T-helper 22 cell (primary cell): ENCODE measurements at places on chromosomes 3 and 15.

GRCh38 chr15:42373274-42373673 lies 14.0 kb downstream of the CAPN3 start:
- DNase-seq = no peak

GRCh38 chr15:80076321-80077318 lies 17.1 kb downstream of the ZFAND6 start:
- no peak for DNase-seq

DNA sequence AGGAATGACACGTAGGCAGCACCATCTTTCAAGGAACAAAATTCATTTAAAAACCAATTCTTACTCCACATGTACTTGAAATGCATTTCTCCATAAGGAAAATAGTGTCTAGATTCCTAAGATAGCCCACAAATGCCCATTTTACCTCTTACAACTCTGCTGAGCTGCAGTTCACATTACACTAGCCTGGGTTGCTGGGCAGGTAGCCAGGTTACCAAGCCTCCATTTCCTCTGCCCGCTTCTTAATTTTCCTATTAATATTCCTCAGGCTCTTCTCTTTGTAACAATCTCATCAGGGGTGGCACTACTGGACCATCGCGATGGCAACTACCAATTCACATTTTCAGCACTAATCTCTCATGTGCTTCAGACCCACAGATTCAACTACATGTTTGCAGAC lies 10.8 kb downstream of the ATP13A3 start:
- no peak for DNase-seq

DNA sequence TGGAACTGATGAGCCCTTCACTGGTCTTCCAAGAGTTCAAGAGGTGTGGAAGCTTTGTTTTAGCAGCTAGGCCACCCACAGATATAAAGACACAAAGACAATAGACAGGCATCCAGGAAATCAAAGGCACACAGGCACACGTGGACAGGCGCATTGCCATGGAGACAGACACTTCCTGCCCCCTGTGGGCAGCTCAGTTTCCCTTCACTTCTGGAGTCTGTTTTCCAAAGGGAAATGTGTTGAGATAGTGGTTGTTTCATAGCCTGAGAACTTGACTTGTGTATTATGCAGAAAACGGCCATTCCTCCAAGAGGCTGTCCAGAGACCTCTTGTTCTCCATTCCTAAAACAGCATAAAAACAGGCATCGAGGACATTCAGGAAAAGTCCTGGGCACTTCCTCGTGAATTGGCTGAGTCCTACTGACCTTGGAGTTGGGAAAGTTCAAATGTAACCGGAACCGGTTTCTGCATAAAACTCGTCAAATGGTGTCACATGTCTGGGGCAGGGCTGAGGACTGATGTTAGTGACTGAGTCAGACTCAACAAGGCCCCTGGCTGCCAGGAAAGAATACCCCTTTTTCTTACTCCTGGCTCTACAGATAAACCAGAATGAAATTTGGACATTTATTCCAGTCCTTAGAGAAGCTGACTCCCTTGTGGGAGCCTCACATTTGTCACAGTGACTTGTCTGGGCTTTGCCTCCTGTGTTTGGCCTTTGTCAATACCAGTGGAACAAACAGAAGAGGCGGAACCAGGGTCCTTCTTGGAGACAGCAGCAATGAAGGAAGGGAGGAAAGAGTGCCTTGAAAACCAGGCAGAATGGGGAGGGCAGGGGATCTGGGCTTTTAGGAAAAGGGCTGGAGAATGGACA lies 1.3 kb downstream of the ALPK3 start:
- DNase-seq = no peak

- no peak for DNase-seq
These were observed 18.8 kb downstream of the TIPARP start for GRCh38 chr3:156693166-156693565.

DNA sequence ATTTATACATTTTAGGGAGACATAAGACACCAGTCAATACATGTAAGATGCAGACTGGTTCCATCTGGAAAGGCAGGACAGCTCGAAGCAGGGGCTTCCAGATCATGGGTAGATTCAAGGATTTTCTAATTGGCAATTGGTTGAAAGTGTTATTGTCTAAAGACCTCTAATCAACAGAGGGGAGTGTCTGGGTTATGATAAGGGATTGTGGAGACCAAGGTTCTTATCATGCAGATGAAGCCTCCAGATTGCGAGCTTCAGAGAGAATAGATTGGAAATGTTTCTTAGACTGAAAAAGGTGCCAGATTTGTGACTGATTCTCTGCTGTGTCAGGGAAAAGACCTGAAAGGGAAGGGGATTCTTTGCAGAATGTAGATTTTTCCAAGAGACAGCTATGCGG lies 15.1 kb downstream of the TM2D3 start:
- no peak for DNase-seq

DNA sequence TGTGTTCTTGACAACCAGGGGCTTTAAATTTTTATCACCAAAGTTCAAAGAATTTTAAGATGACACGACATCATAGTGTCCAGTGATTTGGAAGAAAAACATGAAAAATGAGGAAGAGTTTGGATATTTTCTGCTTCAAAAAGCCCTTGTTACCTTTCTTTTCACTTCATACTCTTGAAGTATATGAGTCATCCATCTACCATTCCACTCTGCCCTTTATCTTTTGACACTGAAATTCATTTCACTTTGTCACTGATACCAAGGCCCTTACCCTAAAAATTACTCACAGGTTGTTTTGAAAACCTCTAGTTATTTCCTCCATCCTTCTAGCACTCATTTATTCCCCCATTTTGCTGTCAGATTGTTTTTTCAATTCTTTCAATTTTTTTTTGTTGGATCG lies 42.7 kb downstream of the OR5H15 start:
- no peak for DNase-seq

- no peak for DNase-seq
These were observed 32.0 kb downstream of the KLHL25 start for GRCh38 chr15:85762756-85763127.

DNA sequence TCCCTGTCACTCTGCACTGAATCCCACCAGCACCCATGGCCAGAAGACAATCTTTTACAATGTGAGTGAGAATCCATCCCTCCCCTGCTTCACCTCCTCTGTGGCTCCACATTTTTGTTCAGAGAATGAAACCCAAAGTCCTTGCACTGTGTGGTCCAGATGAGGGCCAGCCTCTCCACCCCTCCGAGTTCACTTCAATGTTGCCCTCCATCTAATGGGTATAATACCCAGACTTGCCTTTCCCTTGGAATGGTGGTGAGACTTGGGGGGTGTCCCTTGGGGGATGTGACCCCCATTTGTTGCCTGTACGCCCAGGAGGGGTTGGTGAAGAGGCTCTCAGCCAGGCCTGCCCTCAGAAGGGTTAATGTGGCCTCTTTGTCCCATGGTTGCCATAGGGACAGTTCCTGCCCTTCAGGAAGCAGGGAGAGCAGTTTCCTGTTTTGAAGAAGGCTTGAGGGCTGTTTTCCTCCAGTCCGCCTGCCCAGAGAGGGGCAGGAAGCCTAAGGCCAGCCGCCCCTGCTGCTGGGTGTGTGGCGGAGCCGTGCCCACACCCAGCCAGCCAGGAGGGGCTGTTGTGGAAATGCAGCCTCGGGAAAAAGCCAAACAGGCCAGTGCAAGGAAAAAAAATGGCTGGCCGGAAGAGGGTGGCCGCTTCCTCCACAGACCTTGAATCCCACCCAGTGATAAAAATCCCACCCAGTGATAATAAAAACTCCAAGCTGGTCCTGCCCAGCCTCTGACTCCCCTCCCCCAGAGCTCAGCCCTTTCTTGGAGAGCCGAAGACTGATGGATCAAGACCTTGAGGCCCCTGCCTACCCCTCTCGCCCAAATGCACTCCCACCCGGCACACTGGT lies 14.6 kb upstream of the FGD5 start:
- no peak for DNase-seq
